SK-N-DZ (cell line): ENCODE measurements at places on chromosomes 2 and 18.
A peak's percentile ranks its signal among the peaks of the same experiment; 100 is the strongest.

DNA sequence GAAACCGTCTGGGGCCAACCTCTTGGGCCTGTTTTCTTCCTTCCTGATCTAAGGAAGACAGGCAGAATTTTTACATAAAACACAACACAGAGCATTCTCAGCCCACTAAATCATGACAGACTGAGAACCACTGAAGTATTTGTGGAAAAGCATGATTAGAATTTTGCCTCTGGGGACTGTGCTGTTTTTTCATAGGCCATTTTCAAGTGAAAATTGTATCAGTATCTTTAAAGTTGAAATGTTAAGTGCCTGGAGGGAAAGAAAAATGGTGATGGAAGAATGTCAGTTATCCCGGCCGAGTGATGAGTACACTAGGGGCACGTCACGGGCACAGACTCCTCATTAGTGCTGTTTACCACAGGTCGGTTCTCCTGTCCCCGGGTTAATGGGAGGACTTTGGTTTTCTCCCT lies 36.9 kb downstream of the EHD3 start:
- DNase-seq = no peak

- DNase-seq = no peak
Measured at GRCh38 chr2:39550701-39551285, 113.7 kb upstream of the MAP4K3 start.

- no peak for DNase-seq
Measured at GRCh38 chr18:49980896-49981295, 167.6 kb upstream of the ACAA2 start.

DNA sequence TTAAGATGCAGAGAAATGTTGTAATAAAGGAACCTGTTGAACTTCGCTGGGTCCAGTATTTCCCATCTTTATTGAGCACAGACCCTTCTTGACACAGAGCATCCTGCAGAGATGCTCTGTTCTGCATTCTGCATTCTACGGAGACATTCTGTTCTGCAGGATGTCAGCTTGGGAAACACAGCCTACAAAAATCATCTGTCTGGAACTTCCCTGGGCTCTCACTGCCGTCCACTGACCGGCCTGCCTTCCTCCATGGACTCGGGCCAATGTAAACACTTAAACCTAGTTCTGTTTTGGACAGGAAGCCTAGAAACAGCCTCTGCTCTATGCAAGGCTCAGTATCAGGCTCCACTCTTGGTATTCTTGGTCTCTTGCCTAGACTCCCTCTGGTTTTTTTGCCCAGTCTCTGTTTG lies 90.0 kb upstream of the PPP1CB start:
- DNase-seq = no peak

- DNase-seq = no peak
Measured at GRCh38 chr2:128601298-128602037, 282.8 kb upstream of the HS6ST1 start.

DNA sequence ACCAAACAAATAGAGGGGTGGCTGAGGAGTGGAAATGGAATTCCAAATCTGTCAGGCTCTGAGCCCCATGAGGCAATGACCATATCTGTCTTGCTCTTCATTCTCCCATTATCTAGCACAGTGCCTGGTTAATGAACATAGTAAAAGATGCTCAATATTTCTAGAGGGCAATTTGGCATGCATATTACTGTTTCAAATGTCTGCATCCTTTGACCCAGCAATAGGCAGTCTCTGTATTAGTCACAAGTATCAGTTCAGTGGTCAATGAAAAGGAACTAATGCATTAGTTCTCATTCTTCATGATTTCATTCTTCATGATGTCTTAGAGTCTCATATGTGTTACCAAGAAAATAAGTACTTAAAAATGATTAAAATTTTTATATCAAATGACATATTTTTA lies 28.4 kb upstream of the MALL start:
- DNase-seq = no peak

GRCh38 chr2:161415987-161416707 lies at the start of gene TBR1:
Gene TBR1 (plus strand): TSS chr2:161416297. CDS start chr2:161416411, 114 bp downstream.
- peak; percentile 45 for DNase-seq

GRCh38 chr2:165791421-165792103 lies 2.5 kb downstream of the GALNT3 start:
- no peak for DNase-seq

DNA sequence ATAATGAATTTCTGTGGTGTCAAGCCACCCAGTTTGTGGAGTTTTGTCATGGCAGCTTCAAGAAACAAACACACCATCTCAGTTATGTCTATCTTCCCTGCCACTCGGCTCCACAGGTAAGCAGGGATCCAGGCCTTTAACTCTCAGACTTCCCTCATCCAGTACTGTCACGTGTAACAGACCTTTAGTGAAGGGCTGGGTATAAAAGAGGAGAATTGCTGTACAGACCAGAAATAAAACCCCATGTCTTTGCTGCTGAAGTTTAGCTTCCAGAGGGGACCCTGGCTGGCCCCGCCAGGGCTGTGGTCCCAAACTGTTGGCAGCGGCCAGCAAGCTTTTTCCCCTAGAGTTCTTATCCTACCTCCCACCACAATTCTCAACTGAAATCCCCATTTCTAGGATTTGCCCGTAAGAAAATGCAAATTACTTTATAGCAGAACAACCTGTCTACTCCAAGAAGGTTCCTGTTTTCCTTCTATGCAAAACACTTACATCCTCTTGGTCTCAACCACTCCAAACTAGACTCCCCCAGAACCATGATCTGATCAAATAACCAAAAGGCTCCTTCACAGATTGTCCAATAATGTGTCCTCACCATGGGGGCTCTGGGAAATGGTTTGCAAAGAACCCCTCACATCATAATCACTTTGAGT lies 438.0 kb upstream of the ID2 start:
- no peak for DNase-seq

GRCh38 chr2:217951091-217951490 lies 51.7 kb downstream of the TNS1 start:
- no peak for DNase-seq
